Heart right ventricle (tissue), 16 donors: ENCODE measurements at places on chromosomes 3 and 15.
A peak's percentile ranks its signal among the peaks of the same experiment; 100 is the strongest.

DNA sequence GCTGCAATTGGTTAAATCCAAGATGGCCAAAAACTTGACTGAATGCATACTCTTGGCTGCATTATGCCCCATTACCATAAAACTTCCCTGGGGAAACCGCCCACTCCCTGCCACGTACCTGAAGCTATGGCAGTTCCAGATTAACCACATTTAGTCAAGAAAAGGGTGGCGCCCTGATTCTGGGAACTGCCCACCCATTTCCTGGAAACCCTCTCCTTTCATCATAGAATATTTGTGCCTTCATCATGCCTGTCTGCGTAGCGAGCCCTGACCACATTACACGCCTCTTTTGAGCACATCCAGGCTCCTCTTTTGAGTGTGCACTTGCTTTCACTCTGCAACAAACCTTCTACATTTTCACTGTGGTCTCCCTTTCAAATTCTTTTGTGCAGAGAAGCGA lies 5.2 kb downstream of the LINS1 start:
- DNase-seq, result peak; percentile 16
- no peaks in the 10 kb centered on the region for H3K36me3 ChIP-seq
- H3K27me3 ChIP-seq, result no peaks in the 10 kb centered on the region
- H3K4me3 ChIP-seq, result peak overlapping the region; percentile 29

DNA sequence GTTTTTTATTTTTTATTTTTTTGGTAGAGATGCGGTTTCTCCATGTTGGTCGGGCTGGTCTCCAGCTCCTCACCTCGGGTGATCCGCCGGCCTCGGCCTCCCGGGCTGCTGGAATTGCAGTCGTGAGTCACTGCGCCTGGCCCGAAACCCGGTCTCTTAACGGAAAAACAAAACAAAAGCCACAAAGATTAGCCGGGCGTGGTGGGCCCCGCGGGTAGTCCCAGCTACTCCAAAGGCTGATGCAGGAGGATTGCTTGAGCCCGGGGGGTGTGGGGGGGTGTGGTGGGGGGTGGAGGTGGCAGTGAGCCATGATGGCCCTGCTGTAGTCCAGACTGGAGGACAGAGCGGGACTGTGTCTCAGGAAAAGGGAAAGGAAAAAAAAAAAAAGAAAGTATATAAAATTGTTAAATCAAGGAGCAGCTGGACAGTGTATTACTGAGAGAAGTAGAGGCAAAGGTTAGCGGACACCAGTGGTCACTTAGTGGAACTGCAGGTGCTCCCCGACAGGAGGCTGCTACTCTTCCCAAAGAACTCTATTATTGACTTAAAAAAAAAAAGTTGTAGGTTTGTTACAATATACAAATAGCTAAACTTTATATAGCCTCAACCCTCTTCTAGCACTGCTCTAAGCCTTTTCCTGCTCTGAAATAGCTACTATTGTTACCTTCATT lies 30.3 kb upstream of the TUBGCP5 start:
- no peaks in the 10 kb centered on the region for H3K4me1 ChIP-seq
- H3K27ac ChIP-seq, result no peak overlapping the region
- H3K36me3 ChIP-seq, result no peaks in the 10 kb centered on the region
- no peak overlapping the region for H3K4me3 ChIP-seq
- no peak for DNase-seq

DNA sequence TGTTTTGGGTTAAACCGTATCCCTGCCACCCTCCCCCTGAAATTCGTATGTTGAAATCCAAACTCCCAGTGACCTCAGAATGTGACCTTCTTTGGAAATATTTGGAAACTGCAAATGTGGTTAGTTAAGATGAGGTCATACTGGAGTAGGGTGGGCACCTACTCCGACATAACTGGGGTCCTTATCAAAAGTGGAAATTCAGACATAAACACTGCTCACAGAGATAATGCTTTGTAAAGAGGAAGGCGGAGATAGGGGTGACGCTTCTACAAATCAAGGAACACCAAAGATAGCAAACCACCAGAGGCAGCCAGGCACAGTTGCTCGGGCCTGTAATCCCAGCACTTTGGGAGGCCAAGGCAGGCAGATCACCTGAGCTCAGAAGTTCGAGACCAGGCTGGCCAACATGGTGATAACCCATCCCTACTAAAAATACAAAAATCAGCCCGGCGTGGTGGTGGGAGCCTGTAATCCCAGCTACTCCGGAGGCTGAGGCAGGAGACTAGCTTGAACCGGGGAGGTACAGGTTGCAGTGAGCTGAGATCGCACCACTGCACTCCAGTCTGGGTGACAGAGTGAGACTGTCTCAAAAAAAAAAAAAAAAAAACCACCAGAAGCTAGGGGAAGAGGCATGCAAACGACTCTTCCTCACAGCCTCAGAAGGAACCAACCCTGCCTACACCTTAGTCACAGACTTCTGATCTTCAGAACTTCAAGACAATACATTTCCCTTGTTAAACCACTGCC lies 51.1 kb upstream of the CHD2 start:
- H3K27ac ChIP-seq, result no peak overlapping the region
- no peak overlapping the region for H3K4me3 ChIP-seq
- H3K27me3 ChIP-seq, result peaks cover 2% of the 10 kb centered on the region

GRCh38 chr15:31255732-31256377 lies 70.8 kb upstream of the KLF13 start:
- DNase-seq, result no peak
- H3K36me3 ChIP-seq, result no peaks in the 10 kb centered on the region
- H3K27ac ChIP-seq, result no peak overlapping the region
- no peak overlapping the region for H3K4me3 ChIP-seq
- H3K4me1 ChIP-seq, result no peaks in the 10 kb centered on the region

DNA sequence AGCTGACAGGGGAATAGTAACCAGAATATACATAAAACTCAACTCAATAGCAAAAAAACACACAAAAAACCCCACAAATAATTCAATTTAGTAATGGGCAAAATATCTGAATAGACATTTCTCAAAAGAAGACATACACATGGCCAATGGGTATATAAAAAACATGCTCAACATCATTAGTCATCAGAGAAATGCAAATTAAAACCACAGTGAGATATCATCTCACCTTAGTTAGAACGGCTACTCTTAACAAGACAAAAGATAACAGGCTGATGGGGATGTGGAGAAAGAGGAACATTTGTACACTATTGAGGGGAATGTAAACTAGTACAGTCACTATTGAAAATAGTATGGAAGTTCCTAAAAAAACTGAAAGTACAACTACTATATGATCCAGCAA lies 678.6 kb downstream of the MECOM start:
- H3K4me1 ChIP-seq, result no peaks in the 10 kb centered on the region
- DNase-seq, result no peak
- no peaks in the 10 kb centered on the region for H3K27me3 ChIP-seq
- no peaks in the 10 kb centered on the region for H3K36me3 ChIP-seq
- H3K27ac ChIP-seq, result no peak overlapping the region
- no peak overlapping the region for H3K4me3 ChIP-seq

DNA sequence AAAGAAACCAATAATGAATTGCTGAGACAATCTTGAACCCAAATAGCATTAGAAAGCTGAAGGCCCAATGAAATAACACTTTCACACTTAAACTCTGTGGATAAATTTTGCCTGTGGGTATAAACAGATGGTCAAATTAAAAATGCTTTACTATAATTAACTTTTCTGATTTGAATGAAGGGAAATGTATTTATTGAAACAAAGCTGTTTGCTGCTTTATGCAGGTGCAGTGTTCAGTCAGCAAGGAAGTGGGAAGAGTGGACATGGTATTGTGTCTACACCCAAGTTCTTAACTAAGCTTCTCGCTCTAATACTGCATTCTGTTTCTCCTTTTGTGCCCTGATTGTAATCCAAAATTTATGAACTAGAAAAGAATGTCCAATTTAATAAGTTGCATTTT lies 31.8 kb downstream of the NME9 start:
- H3K36me3 ChIP-seq, result peaks cover 67% of the 10 kb centered on the region
- no peak for DNase-seq
- H3K27ac ChIP-seq, result no peak overlapping the region
- no peaks in the 10 kb centered on the region for H3K4me1 ChIP-seq

DNA sequence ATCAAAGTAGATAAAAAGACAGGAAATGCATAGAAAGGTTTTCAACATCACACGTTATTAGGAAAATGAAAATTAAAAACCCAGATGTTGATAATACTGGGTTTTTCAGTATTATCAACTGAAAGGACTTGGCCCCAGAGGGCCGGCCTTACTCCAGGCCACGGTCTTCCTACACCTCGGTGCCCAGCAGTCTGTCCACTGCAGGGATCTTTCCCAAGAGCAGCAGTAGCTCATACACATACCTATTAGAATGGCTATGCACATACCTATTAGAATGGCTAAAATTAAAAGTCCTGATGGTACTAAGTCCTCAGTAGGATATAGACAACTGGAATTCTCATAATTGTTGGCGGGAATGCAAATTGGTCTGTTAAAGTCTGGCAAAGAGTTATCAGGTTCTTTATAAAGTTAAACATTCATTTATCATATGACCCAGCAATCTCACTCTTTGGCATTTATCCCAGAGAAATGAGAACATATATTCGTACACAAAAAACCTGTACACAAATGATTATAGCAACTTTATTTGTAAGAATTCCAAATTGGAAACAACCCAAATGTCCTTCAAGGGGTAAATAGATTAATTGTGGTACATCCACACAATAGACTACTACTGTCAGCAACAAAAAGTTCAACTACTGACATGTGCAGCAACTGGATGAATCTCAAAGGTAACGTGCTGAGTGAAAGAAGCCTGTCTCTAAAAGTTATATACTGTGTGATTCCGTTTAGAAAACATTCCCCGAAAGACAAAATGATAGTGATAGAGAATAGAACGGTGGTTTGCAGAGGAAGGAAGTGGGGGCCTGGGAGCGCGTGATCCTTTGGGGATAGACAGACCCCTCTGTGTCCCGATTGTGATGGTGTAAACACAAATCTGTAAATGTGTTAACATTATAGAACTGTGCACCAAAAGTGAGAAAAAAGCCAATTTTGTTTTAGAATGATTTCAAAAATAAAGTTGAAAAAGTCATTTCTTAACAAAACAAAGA lies 62.3 kb downstream of the MCTP2 start:
- DNase-seq, result no peak
- H3K4me1 ChIP-seq, result peaks cover 40% of the 10 kb centered on the region
- H3K27me3 ChIP-seq, result peaks cover 4% of the 10 kb centered on the region
- H3K4me3 ChIP-seq, result no peak overlapping the region
- H3K36me3 ChIP-seq, result no peaks in the 10 kb centered on the region
- H3K27ac ChIP-seq, result no peak overlapping the region

DNA sequence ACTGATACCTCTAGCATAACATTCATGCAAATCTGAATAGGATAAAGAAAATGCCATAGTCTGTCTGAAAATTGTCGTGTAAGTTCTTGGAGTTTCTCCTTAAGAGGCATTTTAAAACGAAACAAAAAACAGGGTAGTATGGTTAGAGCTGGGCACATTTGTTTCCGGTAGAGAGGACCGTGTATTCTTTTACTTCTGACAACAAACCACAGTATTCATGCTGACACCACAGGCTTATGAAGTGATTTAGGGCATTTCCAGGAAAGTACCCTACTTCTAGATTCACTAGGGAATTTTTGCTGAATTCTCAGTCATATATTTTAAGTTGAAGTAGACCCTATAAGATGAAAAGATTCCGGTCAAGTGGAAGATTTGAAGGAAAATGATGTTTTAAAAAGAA lies 541.3 kb downstream of the UNC13C start:
- no peak for DNase-seq
- no peaks in the 10 kb centered on the region for H3K36me3 ChIP-seq
- H3K4me1 ChIP-seq, result no peaks in the 10 kb centered on the region
- no peak overlapping the region for H3K27ac ChIP-seq
- no peaks in the 10 kb centered on the region for H3K27me3 ChIP-seq
- no peak overlapping the region for H3K4me3 ChIP-seq

GRCh38 chr3:111517801-111518200 lies 24.2 kb upstream of the CD96 start:
- H3K27me3 ChIP-seq, result no peaks in the 10 kb centered on the region
- no peaks in the 10 kb centered on the region for H3K4me1 ChIP-seq
- H3K4me3 ChIP-seq, result no peak overlapping the region
- no peak for DNase-seq
- no peaks in the 10 kb centered on the region for H3K36me3 ChIP-seq

DNA sequence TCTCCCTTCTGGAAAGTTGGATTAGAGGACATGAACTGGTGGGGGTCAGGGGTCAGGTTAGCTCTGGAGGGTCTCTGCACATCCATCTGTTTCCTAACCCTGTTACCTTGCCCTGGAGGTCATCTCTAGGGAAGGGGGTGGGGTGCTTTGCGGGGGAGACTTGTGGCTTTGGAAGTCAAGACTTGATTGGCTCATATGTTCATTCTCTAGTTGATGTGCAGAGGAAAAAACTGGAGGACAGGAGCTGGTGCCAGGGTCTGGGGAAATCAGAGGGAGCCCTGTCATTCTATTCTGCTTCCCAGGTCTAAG lies 42.9 kb upstream of the ROPN1 start:
- H3K27ac ChIP-seq, result no peak overlapping the region
- peaks cover 67% of the 10 kb centered on the region for H3K27me3 ChIP-seq
- H3K4me3 ChIP-seq, result peak overlapping the region; percentile 93
- DNase-seq, result no peak

DNA sequence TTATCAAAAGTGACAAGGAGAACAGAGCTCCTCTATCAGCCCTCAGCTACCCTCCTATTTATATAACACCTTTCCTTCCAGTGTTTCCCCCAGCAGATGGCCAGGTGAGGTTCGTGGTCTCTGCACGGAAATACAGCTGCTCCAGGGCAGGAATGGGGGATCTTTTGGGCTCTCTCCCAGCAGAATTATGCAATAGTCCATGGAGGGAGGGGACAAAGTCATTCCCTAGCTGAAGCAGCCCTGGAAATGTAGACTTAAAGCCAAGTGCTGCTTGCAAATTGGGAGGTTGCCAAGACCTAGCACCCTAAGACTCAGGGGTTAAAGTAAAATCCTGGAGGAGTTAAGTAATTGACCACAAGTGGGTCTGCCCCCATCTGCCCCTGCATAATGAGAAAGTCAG lies 256.3 kb downstream of the LRTM1 start:
- H3K27ac ChIP-seq, result no peak overlapping the region
- no peak for DNase-seq
- H3K4me3 ChIP-seq, result no peak overlapping the region
- peaks cover 6% of the 10 kb centered on the region for H3K4me1 ChIP-seq

- DNase-seq, result no peak
- H3K27me3 ChIP-seq, result no peaks in the 10 kb centered on the region
- H3K36me3 ChIP-seq, result no peaks in the 10 kb centered on the region
- H3K27ac ChIP-seq, result no peak overlapping the region
- H3K4me1 ChIP-seq, result no peaks in the 10 kb centered on the region
Observed at GRCh38 chr3:43526956-43527355, 94.9 kb downstream of the ANO10 start.

DNA sequence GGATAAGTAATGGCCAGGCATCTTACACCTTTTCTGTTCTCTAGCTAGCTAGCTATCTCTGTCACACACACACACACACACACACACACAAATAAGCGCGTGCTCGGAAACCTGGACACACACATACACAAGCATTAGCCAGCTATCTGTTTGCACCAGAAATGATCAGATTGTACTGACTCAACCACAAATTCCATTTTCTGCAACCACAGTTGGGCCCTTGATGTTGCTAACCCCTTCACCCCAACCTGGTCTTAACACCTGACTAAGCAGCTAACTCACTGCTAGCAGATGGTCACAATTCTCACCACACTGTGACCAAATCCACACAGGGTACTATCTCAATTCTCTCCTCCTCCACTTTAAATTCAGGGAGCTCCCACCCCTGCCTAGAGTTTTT lies 183.0 kb upstream of the THBS1 start:
- no peaks in the 10 kb centered on the region for H3K27me3 ChIP-seq
- H3K36me3 ChIP-seq, result no peaks in the 10 kb centered on the region
- H3K27ac ChIP-seq, result no peak overlapping the region
- peaks cover 4% of the 10 kb centered on the region for H3K4me1 ChIP-seq
